ENCODE measurements at places on chromosomes 6 and 20.

GRCh38 chr6:166906376-166907044, 49.8 kb downstream of the RNASET2 start:
- DNase-seq: no peak

DNA sequence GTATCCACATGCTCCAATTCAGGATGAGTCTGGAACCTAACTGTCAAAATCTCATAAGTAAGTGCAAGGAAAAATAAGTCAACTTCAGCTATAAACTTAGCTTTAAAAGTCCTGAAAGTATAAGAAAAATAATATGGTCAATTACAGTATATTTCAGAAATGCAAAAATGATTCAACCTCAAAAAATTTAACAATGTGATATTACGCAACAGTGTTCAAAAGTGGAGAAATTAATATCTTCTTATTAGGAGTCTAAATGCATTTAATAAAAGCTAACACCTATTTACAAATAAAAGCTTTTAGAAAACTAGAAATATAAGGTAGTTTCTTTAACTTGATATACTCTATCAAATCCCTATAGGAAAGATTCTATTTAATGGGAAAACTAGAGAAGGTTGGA, 111.2 kb upstream of the OPRM1 start:
- DNase-seq: peak; percentile 3

DNA sequence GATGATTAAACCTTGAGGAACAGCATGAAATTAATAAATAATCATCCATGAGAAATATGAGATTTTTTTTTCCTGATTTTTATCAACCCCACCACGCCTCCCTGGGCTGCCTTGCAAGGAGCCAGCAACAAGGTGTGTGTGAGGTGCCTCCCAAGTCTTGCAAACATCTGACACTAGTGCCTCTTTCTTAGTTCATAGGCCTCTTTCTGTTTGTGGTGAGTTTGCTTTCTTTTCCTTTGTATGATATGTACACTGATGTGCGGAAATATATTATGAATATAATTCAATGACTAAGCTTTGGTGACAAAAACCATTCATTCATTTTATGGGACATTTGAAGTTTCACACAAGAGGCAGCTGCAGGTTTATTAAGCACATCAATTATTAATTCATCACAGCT, 63.2 kb upstream of the SYNDIG1 start:
- DNase-seq: no peak

DNA sequence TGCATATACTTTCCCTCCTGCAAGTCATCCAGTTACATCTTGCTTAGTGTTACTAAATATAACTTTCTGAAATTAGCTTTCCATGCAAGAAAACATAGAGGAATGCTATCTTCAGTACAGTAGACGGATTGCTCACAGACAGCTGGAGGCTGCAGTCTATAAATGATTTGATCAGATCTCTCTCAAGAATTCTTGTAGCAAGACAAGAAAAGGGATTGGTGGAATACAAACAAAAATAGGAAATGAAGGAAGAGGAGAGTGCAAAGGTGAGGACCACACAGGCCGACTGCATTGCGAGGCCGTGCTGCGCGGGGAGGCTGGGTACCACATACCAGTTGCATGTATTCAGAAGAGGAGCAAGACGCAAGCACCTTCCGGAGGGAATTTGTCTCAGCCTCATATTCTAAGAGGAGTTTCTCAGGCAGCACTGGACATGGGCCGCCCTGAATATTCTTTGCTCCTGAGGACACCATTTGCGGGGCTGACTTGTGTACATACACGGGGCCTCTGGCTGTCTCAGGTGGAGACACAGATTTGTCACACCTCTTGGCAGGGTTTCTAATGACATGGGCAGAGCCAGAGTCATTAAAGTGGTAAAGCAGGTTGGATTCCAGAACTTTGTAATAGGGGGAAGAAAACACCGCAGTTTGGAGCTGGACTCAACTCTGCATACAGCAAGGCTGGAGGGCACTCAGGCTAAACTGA, 22.7 kb upstream of the KIF25 start:
- DNase-seq: peak; percentile 56

- no peak for DNase-seq
These were observed 32.5 kb upstream of the PRND start for GRCh38 chr20:4689220-4689619.

DNA sequence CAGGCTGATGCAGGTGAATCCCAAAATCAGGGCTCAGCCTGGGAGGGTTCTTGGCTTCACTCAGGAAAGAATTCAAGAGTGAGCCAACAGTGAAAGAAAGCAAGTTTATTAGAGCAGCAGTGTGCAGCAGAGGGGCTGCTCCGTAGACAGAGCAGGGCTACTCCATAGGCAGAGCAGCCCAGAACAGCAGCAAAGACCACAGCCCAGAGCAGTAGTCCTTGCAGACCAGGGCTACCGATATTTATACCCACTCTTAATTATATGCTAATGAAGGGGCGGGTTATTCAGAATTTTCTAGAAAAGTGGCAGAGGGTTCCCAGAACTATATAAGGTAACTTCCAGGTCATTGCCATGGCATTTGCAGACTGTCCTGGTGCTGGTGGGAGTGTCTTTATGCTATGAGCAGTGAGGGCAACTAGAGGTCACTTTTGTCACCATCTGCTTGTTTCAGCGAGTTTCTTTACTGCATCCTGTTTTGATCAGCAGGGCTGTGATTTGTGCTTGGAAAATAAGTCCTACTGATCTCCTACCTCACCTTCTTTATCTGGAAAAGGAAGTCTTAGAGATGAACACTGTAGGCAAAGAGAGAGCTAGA, 39.8 kb upstream of the PTPN1 start:
- peak; percentile 44 for DNase-seq

DNA sequence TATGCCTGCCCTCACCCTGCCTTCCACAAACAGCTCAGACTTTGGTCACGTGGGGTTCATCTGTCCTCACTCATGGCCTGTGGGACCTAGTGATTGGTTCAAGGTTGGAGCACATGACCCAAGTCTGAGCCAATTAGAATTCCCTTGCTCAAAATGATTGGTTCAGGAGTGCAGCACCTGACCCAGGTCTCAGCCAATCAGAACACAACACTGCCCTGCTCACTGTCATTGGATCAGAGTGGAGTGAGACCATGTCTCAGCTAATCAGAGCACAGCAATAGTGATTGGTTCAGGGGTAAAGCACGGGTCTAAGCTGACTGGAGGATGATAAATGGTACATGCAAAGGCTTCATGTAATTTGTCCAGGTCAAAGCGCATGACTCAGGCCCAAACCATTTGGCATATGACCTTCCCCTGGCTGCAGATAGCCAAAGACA, 102.2 kb downstream of the PREX1 start:
- DNase-seq: peak; percentile 61

GRCh38 chr6:154974485-154975149, 20.5 kb upstream of the TIAM2 start:
- no peak for DNase-seq

DNA sequence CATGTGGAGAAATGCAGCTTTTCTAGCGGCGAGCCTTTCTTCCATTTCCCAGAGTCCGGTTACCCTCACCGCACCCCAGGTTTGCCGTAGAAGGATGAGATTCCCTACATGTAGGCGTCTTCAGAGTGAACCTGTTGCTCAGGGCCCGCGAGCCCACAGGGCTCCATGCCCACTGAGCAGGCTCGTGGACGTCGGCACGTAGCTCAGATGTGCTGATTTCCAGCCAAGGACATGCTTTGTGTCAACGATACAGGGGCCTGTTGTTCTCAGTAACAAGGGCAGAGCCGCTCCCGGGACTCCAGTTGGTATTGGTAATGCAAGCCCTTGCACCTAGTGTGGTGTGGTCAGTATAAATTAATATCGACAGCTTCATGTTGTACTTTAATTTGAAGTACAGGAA, 159.6 kb downstream of the MTHFD1L start:
- no peak for DNase-seq

Data from iris pigment epithelial cell (primary cell).